NCI-H82 (cell line): ENCODE measurements at places on chromosomes 7 and 10.
A peak's percentile ranks its signal among the peaks of the same experiment; 100 is the strongest.

DNA sequence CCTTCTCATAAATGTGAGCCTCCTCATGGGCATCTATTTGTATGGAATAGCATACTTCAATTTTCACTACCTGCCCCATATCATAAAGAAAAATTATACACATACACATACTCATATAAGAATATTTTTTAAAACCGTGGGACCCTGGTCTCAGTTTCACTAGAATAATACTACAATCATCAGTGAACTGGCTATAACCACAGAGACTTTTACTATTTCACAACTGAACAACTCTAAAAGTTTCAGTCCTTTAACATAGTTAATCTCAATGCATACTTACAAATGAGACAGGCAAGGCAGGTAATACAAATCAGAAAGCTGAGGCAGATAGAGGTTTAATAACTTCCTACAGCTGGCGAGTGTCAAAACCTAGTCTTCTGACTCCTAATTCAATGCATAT lies 83.1 kb downstream of the LRRN3 start:
- DNase-seq = no peak

- DNase-seq = no peak
Observed at GRCh38 chr7:107232568-107233090, 63.8 kb downstream of the HBP1 start.

GRCh38 chr7:155169498-155170065 lies 99.5 kb downstream of the HTR5A start:
- DNase-seq = no peak

DNA sequence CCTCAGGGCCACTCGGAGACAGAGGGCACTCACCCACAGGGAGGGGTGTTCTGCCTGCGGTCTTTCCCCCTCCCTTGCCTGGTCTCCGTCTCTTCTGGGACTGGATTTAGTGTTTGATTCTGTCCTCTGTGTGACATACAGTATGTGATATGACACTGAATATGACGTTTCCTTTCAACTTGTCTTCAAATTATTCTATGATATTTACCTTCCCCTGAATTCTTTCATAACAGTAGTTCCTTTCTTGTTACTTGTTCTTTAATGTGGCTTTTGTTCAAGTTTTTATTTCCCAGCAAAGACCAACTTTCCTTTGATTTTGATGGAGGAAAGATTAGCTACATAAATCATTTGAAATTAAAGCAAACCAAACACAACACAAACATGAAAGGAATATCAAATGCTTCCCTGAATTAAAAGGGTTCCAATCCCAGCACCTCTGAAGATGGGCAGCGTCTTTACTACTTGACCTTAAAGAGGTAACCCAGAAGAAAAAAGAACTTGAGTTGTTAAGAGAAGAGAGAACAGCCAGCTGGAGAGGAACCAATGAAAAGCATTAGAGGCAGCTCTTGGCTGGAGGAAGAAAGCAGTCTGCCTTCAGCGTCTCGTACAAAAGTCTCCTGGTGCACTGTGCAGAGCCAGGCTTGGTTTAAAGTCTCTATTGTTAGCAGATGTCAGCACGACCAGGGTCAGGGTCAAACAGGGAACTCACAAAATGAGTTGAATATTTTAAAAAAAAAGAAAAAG lies 18.3 kb upstream of the RHEB start:
- DNase-seq = no peak

DNA sequence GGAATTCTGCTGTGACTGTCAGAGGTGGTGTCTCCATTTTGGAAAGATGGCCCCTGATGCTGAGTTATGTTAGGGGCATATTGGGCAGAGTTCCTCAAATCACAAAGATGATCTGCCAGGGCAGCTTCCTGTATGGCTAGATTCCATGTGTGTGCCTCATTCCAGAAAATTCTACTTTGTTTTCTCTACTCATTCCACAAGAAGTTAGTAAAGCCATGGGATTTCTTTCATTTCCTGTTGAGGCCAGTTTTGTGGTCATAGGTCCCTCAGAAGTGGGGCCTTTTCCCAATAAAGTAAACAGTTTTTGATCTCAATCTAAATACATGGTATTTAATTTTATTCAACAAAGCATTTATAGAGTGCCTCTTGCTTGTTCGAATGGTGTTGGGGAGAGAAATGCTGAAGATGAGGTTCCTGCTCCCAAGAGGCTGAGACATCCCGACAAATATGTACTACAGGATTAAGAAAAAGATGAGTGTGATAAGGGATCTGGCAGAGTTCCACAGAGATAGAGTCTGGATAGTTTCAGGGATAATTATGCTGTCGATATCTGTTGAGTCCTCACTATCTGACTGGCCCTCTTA lies 33.0 kb downstream of the MINDY4 start:
- DNase-seq = no peak

- no peak for DNase-seq
Observed at GRCh38 chr7:117132321-117133120, 179.2 kb downstream of the ST7 start.

DNA sequence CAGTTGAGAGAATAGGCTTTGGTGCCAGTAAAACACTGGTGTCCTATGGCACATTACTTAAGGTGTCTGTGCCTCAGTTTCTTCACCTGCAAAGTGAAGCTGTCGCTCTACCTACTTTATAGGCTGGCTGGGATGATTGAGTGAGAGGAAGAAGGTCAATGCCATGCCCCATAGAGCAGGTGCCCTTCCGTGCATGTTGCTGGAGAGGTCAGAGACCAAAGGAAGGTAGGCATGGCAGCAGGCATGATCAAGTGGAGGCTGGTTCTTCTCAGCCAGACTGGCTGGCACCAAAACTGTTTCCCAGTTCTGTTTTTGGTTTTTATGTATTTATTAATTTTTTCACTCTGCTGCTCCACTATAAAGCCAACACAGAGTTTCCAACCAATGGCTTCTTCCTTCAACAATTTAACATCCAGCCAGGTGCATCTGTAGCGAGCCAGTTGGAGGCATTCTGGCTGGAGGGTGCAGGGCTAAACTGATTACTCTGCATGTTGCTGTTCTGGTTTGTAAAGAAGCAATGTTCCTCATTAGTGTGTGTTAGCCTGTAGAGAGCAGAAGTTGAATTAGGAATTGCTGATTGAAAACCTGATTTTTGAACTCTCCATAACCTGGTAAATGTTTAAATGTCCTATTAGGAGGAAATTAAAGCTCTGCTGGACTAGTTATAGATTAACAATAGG lies 144.3 kb upstream of the TNS3 start:
- DNase-seq = no peak

DNA sequence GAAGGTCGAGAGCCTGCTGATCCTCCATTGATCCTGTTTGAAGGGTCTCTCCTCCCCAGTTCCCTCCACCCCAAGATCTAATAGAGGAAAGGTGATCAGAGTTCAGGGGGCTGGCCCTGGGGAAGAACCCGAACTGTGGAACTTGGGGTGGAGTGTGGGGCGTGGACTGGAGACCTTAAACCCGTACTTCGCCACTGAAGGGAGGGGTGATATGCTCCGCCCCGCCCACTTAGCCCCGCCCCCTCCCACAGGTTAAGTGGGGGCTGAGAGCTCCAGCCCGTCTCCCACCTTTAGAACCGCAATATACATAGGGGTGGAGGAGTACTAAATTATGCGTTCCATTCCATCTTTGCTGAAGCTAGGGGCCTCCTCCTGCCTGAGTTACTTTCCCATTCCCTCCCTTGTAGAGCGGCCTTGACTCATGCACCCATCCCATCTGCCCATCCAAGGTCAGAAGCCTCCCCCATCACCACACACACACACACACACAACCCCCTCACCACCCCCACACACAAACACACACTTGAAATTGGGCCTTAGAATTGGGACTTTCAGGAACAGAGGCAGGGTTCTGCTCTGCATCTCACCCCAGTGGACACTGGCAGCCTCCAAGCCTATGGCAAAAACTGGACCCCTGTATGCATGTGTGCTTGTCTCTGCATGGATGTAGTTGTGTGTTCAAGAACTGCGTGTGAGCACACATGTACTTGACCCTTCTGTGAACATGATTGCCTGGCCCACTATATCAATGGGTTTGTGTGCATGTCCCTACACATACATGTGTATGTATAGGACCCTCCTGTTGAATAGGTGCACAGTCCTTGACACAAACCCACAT lies 991 bp downstream of the SEMA4G start:
- peak; percentile 53 for DNase-seq
